NCI-H510A treated with DMSO at 0.1 percent for 48 hours (cell line): ENCODE measurements at places on chromosomes 1 and 21.

- peak; percentile 15 for DNase-seq
Measured at GRCh38 chr1:173870252-173871075, 2.3 kb downstream of the ZBTB37 start.

GRCh38 chr1:219461981-219462400 lies 150.9 kb downstream of the ZC3H11B start:
- DNase-seq = no peak

DNA sequence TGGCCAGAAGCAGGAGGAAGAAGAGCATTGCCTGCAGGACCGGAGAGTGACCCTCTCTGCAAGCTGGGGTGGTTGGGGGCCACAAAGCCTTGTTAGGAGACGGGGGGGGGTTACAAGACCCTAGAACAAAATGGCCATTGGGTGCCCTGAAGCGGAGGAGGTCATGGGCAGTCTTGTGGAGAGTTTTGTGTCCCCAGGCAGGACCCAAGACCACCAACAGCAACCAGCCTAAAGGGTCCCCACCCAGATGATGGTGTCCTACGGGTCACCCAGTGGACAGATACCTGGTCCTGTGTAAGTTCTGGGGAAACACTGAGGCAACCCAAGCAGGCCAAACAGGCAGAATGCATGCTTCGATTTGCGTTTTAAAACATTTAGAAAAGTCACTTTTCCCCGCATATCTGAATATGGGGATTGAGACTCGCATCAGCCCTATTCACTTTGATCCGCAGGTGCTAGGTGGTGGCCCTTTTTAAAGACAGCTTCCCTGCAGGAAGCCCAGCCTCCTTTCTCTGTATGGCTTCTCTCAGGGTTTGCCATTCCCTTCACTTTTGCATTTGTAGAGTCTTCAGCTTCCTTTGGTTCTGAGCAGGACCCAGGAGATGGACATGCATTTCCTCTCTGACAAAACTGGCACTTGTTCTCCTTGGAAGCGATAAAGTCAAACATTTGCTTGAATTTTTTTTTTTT lies 21.1 kb downstream of the GNG4 start:
- DNase-seq = no peak

- DNase-seq = peak; percentile 72
Measured at GRCh38 chr1:203682473-203683383, 56.1 kb downstream of the ATP2B4 start.

- DNase-seq = no peak
Measured at GRCh38 chr1:20621012-20621411, 12.2 kb upstream of the PINK1 start.

DNA sequence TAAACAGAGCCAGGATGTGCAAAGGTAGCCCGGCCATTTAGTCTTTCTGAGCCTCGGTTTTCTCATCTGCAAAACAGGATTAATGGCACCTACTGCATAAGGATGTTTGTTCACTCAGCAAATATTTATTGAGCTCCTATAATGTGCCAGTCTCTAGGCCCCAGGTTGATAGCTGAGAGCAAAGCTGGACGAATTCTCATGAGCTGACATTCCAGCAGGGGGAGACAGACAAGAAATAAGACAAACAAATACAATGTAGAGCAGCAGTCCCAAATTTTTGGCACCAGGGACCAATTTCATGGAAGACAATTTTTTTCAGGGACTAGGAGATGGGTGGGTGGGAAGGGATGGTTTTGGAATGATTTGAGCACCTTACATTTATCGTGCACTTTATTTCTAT lies 74.3 kb upstream of the PAX7 start:
- DNase-seq = peak; percentile 16

DNA sequence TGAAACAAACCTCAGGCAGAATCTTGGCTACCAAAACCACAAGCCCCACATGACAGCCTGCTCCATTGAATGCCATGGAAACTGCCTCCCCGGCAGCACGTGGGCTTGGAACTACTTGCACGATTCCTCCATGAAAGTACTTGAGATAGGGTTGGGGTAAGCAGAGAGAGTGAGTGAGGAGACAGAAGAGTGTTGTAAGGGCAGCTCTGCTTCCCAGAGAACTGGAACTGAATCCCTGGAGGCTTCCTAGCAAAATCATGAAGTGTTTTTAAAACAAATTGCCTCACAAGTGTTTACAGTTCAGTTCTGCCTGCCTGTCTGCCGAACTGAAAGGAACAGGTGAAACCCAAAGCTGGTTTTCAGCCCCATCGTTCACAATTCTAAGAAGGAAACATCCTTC lies 35.3 kb upstream of the DNASE2B start:
- DNase-seq = peak; percentile 86

- no peak for DNase-seq
Measured at GRCh38 chr21:41663805-41664788, 102.8 kb downstream of the RIPK4 start.

GRCh38 chr1:237799762-237800474 lies 90.8 kb downstream of the ZP4 start:
- DNase-seq = no peak

GRCh38 chr1:1040004-1040991 lies 20.4 kb downstream of the AGRN start:
- DNase-seq = peak; percentile 26

GRCh38 chr1:168319691-168320090 lies 39.0 kb downstream of the TBX19 start:
- no peak for DNase-seq

- no peak for DNase-seq
Measured at GRCh38 chr1:156217871-156218270, 5.1 kb downstream of the PMF1 start.

- DNase-seq = peak; percentile 59
Measured at GRCh38 chr1:115437196-115437595, 99.1 kb upstream of the NGF start.

- DNase-seq = no peak
Measured at GRCh38 chr1:58781541-58782177, 2.2 kb downstream of the JUN start.

DNA sequence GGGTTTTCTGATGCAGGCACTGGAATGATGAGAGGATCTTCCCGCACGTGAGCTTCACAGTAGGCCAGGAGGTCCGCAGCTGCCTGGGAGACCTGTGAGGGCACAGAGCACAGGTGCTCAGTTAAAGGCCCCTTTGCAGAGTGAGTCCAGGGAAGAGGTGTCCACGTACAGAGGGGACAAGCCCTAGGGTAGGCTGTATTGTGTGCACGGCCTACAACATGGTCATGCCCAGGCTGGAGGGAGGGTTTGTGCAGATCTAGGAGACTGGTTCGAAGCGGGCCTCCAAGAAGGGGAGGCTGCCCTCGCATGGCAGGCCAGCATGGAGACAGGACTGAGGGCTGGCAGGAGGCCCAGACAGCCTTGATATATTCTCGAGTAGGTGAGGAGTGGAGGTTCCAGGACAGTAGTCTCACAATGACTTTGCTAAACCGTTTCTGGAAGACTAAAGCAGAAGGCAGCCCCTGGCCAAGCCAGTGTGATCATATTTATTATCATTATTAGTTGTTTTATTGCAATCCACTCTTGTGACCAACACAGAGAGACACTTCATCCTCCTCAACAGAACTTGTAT lies 48.0 kb upstream of the B3GALNT2 start:
- DNase-seq = no peak

GRCh38 chr1:24886241-24886640 lies 43.8 kb downstream of the RUNX3 start:
- no peak for DNase-seq

- peak; percentile 35 for DNase-seq
Measured at GRCh38 chr21:33241846-33242245, 12.1 kb downstream of the IFNAR2 start.

DNA sequence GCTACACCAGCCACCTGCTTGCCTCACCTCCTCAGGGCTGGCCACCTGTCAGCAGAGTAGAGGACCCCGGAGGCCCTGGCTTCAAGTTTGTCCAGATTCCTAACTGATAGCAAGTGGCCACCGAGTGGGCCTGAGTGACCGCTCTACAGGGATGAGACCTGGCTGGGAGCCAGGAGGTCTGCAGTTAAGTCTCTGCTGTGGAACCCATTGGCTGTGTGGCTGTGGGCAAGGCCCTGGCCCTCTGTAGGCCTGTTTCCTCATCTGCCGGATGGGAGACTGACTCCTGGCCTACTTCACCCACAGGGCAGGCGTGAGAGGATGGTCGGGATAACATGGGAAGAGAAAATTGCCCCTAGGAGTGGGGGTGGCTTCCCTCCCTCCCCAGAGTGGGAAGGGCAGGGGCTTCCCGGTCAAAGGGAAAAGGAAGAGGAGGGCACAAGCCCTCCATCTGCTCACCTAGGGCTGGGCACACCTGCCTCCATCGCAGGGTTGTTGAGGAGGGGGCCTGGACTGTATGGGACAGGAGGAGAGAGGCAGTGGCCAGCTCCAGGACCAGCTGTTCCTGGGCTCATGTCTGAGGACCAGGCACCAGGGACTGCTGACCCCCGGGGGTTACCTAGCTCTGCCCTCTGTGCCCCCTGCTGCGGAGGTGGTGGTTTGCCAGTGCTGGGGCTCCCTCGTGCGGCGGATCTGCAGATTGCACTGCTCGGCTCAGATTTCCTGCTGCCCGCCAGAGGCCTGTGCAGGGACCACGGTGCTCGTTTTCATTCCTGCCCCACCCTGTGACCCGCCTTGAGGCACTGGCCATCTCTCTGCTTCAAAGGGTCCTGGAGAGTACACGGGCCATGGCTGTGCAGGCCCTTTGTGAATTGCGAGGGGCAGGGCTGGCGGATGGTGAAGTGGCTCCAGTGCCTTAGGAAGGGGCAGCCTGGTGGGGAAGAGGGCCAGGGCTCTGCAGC lies 9.1 kb upstream of the MTFR1L start:
- peak; percentile 60 for DNase-seq

GRCh38 chr1:92708368-92708950 lies 76.4 kb downstream of the EVI5 start:
- peak; percentile 78 for DNase-seq

GRCh38 chr1:24108334-24109165 lies 3.4 kb downstream of the MYOM3 start:
- DNase-seq = no peak

- no peak for DNase-seq
Measured at GRCh38 chr1:109304226-109304920, 2.4 kb downstream of the MYBPHL start.

DNA sequence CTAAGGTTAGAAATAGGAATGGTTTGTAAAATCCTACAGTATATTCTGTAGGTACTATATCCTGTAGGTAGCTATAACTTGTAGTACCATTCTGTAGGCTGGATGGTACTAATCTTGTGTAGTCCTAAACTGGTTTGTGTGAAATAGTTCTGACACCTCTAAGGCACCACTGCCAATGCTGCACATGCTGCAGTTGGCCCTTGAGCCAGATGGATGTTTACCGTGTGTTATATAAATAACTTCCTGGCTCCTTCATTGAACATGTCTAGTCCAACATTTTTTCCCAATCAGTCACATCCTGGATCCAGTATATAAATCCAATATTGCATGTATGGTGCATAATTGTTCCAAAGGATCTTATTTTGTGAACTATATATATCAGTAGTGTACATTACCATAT lies 89.5 kb upstream of the GNG4 start:
- peak; percentile 7 for DNase-seq

DNA sequence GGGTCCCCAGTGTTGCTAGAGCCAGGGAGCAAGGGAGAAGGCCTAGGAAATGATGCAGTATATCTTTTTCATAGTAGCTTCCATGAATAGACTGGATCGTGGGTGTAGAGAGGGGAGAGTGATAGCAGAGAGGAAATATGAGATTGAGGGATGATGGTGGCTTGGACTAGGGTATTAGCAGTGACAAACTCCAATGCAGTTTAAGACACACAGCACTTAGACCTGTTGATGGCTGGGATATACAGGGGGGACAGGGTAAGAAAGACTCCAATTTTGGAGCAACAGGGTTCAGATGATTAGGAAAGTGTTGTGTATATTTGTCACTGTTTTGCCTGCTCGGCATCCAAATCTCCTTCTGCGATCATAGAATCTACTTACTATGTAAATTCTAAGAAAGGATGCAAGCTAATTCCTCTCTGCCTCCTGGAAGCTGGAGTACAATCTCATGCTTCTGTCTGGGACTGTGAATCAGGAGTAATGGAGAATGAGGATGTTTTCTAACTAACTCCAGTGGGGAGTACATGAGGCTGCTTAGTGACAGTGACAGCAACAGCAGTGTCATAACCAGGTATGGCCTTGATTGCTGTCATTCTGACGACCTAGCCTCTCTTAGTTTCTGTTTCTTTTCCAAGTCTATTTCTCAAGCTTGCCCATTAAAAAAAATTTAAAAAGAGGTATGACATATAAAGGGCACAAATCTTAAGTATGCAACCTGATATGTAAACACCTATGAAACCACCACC lies 47.5 kb downstream of the SYDE2 start:
- no peak for DNase-seq

GRCh38 chr1:37486680-37487618 lies 12.6 kb downstream of the ZC3H12A start:
- peak; percentile 99 for DNase-seq

GRCh38 chr1:117783606-117784396 lies 145.6 kb downstream of the GDAP2 start:
- no peak for DNase-seq

DNA sequence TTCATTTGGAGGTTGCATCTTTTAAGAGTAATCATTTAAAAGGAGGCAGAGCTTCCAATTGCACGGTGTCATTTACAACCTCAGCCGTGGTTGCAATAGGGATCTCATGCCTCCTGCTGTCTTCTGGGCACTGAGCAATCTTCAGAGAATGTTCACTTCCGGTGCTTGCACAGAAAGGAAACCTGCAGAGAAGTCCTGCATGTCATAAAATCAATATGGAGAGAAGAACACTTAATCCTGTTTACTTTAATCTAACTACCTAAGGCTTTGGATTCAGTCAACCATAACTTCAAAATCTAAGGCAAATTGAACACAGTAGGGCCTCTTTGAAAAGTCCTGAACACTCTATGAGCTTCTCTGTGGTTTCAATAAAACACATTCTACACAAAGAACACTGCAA lies 11.3 kb upstream of the MAP10 start:
- DNase-seq = peak; percentile 95

GRCh38 chr1:38581396-38581795 lies 278.2 kb downstream of the RRAGC start:
- DNase-seq = no peak

DNA sequence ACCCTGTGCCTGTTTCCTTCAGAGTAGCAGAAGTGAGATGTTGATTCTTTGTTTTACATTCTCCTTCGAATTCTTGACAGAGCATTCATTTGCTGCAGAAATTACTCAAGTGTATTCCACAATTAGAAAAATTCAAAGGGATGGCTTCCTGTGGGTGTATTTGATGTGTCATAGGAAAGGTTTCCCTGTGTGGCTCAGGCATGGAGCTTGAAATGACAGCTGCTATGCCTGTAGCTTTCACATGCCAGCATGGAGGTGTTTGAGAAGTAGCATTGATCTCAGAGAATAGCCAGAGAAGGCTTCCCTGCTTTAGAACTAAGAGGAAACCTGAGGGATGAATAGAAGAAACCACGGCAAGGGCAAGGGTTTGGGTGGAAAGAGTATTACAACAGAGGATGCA lies 317.2 kb upstream of the DEPDC1 start:
- DNase-seq = no peak

- no peak for DNase-seq
Measured at GRCh38 chr21:25501996-25502665, 105.2 kb downstream of the MRPL39 start.

DNA sequence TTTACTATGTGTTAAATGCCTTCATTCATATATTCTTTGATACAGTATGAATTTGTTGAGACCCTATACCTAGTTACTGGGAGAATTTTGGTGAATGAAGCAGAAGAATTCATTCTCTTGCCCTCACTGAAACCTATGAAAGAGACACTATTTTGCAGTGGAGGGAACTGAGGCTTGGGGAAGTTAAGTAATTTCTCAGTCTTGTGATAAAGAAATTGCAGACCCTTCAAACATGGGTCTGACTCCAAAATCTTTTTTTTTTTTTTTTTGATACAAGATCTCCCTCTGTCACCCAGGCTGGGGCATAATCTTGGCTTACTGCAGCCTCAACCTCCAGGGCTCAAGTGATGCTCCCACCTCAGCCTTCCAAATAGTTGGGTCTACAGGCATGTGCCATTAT lies 132.1 kb downstream of the DNM3 start:
- DNase-seq = no peak
